ENCODE measurements at places on chromosomes 4 and X.

- DNase-seq, result no peak
Observed at GRCh38 chr4:179415037-179415846, 1973.0 kb upstream of the AGA start.

DNA sequence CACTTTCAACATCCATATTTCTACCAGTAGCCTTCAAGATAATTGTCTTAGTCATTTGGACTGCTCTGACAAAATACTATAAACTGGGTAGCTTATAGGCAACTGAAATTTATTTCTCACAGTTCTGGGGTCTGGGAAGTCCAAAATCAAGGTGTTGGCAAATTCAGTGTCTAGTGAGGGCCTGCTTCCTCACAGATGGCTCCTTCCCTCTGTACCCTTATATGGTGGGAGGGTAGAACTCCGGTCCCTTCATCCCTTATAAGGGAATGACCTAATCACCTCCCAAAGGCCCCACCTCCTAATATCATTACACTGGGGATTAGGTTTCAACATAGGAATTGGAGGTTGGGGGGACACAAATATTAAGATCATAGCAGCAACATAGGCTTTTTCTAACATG, 7.4 kb upstream of the TBC1D25 start:
- no peak for DNase-seq

DNA sequence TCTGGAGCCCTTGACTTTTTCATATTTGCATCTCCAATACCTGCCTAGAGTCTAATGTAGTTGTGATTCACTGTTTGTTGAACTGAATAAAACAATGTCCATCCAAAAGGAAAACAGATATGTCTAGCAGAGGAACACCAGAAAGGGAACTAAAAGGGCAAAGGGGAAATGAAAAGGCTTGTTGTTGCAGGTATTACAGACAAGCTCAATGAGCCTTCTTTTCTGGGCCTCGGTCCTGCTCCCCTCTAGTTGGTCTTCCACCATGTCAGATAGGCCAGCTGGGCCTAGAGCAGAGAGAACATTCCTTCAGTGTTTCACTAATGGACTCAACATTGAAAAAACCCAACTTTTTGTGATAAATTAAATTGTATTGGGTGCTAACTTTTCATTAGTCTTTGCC, 55.4 kb downstream of the ZFX start:
- no peak for DNase-seq

DNA sequence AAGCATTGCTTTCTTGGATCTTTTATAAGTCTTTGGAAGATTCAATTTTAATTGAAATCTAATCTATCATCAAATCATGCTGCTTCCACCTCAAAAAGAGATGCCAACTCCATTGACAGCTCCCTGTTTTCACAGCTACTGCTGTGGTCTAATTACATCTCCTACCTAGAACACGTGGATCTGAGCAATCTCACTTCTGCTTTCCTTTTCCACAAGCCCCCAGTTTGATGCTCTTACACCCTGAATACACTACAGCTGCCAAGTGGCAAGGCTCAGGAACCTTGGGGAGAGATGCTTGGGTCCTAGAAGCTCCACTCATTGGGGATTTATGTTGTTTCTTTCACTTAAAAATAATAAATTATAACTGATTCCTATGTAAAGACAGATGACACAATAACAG, 172.0 kb downstream of the CFAP299 start:
- no peak for DNase-seq

DNA sequence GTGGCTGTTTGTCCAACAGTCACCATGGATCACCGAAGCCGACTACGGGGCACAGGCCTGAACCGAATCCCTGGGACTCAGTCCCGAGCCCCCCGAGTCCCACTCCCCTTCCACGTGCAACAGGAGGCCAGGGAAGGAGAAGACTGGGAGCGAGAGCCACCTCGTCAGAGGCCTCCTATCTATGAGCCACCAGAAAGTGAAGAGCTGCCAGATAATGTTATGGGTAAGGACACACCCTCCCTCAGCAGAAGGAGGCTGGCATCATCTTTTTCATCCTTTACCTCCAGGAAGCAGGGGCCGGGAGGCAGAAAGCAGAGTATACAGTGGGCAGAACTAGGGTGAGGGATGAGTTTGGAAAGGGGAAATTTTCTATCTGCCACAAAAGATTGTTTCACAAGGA, 2.8 kb upstream of the PRDX4 start:
- DNase-seq, result no peak

DNA sequence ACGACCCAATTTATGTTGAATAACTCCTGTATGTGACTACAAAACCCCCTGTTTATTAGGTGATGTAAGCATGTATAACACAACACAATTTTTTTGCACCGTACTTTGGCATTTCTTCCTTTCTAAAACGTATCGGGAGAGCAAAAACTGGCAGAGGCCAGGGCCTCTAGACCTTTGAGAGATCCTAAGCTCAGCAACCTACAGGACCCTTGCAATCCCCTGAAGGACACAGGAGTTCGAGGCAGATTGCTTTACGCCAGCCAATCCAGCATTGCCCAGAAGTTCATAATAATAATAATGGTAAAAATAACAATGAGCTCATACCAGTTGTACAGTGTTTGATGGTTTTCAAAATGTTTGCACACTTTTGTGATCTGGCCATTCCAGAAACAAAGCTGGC, 7.7 kb downstream of the NKX3-2 start:
- no peak for DNase-seq

DNA sequence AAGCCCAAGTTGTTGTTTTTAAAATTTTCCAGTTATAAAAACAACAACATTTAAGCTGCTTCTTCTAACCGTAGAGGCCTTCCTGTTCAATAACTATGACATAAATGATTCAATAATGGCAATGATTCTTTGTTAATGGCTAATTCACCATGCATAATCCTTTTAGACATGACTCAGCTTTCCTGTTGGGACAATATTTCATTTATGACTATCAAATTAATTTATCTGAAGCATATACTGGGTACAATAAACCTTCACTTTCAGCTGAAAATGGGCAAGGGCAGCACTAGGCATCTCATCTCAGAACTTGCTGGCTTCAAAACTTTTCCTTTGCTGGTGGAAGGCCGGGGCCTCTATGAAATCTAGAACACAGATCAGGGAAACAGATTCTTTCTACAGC, 38.9 kb downstream of the TBC1D9 start:
- DNase-seq, result no peak

GRCh38 chr4:137806420-137806819, 274.1 kb upstream of the PCDH18 start:
- DNase-seq, result no peak

DNA sequence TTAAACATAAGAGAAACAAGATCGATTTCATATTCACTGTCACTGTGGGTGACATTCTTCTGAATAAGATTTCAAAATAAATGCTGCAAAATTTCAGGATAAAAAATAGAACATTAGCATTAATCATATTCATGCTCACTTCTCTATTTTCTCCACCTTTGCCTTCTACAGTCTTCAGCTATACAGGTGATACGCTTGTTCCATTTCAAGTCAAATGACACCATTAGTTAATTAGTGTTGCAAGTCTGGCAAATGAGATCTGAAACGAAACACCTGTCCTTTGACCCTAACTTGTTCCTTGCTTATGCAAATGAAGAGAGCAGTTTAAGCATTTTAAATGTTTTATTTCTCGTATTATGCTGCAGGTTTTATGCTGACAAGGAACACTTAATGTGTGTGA, 667.5 kb upstream of the MAGEB2 start:
- DNase-seq, result no peak

GRCh38 chrX:67872958-67873357, 329.1 kb downstream of the AR start:
- DNase-seq, result no peak

- DNase-seq, result no peak
Observed at GRCh38 chr4:98555798-98556445, 102.5 kb downstream of the TSPAN5 start.

Data from activated CD4-positive, alpha-beta T cell treated with anti-CD3 and anti-CD28 coated beads for 36 hours (primary cell).